Fibroblast of skin of back (primary cell): ENCODE measurements at places on chromosomes 5 and 9.

- DNase-seq = no peak
Measured at GRCh38 chr5:111580956-111581355, 68.6 kb upstream of the STARD4 start.

DNA sequence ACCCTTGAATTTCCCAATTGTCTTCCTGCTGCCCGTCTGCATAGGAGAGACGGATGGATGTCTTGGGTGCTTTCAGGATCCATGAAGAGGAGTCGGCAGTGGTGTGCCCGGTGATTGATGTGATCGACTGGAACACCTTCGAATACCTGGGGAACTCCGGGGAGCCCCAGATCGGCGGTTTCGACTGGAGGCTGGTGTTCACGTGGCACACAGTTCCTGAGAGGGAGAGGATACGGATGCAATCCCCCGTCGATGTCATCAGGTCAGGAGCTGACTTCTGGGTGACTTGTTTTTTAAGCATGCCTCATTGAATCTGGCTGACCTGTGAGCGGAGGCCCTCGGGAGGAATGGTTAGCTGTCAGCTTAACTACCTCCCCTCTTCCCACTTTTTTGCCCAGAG is 24.2 kb downstream of the GALNT12 start:
- no peak for DNase-seq

DNA sequence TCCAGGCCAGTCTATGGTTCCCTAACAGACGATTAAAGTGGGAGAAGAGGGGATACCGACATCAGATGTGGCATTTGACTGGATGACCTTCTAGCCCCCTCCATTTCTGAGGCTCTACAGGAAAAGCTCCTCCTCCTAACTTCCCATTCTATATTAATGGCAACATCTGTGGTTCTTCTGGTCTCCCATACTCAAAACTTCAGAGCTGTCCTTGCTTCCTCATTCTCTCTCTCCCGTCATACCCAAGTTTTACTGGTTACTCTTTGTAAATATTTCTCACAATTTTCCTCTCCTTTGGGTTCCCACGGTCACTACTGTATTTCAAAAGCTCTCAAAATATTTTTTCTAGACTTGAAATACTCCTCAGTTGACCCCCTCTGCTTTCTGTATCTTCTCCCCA is 36.0 kb upstream of the IL7R start:
- DNase-seq = no peak

GRCh38 chr5:143619040-143619439 is 192.9 kb upstream of the HMHB1 start:
- no peak for DNase-seq

DNA sequence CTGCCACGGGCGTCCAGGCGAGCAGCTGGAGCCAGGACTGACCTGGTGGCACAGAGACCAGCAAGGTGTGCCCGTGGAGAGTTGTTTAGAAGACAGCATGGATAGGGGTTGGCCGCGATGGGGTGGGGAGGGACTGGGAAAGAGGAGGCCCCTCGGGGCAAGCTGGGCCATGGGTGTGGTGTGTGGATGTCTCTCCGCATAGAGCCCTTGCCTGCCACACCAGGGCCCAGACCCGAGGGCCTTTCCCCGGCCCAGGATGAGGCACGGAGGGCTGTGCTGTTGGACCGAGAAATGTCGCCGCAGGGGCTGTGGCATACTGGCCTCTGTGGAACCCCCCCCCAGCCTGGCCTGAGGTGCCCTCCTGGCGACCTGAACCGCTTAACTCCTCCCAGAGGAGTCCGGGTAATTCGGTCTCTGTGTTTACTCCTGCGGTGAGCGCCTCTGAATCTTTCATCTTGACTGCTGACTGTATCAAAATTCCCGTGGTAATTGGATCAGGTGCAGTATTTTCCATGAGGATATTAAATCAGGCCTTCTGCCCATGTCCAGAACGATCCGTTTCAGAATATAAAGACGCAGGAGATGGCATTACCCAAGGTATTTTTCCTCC is 22.5 kb upstream of the LAMC3 start:
- no peak for DNase-seq

GRCh38 chr5:173248481-173248880 is 13.5 kb upstream of the NKX2-5 start:
- no peak for DNase-seq

DNA sequence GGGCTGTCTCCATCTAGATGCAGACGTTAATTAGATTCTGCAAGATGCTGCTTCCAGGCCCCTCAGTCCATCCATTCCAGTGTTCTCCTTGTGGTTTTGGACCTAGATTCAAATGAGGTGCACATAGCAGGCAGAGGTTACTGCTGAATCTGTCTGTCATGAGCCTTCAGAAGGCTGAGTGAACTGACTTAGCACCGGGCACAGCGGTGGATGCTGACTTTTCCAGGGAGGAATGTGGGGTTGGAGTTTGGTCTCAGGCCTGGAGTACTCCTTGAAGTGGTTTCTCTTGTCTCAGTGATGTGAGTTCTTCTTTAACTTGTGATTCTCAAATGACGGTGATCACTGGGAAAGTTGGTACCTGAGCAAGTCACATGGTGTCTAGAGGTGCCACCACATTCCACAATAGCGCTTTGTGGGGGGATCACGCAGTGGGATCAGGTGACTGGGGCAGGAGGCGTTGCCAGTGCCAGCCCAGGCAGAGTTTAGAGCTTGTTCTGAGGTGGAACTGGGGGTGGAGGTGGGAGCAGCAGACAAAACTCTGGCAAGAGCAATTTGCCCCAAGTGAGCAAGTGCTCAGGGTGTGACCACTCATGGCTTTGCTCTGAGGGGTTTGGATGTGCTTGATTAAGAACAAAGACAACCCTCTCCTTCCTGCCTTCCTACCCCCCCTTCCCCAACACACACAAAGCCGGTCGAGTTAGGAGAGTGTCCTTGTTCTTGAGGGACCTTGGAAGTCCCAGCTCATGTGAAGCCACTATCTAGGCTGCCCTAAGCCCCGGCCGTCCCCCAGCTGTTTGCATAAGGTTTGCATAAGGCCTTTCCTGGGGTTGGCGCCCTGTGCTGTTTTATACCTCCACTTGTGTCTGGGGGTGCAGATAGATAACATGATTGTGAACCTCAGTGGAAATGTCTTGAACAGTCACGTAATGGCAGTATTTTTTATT is 25.1 kb downstream of the JADE2 start:
- DNase-seq = peak; percentile 42

DNA sequence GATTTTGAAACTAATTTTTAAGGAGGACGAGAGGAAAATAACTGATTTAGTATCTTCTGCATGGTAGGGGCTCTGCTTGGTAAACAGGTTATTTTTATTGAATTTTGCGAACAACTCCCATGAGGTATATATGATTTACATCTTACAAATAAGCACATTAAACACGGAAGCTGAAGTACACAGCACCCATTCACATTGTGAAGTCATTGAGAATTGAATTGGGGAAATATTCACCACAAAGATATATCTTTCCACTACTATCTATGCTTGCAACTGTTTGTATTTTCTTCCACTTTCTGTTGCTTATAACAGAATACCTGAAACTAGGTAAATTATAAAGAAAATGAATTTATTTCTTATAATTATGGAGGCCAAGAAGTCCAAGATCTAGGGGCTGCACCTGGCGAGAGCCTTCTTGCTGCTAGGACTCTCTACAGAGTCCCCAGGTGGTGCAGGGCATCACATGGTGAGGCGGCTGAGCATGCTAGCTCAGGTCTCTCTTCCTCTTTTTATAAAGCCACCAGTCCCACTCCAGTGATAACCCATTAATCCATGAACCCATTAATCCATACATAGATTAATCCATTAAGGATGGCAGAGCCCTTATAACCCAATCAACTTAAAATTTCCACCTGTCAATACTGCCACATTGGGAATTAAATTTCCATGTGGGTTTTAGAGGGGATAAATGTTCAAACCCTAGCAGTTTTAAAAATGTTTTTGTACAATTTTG is 79.0 kb upstream of the ZNF608 start:
- no peak for DNase-seq

DNA sequence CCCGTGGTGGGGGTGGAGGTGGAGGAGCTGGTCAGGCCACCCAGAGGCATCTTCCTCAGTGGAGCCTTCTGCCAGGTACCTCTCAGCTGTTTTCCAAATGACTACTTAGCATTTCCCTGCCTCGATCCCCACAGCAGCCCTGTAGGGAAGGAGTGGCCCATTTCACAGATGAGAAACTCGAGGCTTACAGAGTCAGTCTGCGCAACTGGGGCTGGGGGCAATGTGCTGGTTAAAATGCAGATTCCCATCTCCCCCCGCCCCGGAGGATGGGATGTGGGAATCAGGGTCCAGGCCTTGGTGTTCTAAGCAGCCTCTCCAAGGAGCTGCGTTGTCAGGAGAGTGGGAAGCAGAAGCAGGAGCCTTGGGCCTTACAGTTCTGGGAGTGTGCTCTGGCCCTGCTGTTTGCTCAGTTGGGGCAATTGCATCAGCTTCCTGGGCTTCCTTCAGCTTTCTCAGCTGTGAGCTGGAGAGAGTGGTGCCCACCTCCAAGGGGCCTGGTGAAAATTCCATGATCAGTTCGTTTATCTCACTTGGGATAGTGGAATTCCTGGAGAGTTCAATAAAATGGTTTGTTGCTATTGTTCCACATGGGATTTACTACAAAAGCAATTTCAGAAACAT is 19.4 kb downstream of the ERGIC1 start:
- DNase-seq = peak; percentile 69

DNA sequence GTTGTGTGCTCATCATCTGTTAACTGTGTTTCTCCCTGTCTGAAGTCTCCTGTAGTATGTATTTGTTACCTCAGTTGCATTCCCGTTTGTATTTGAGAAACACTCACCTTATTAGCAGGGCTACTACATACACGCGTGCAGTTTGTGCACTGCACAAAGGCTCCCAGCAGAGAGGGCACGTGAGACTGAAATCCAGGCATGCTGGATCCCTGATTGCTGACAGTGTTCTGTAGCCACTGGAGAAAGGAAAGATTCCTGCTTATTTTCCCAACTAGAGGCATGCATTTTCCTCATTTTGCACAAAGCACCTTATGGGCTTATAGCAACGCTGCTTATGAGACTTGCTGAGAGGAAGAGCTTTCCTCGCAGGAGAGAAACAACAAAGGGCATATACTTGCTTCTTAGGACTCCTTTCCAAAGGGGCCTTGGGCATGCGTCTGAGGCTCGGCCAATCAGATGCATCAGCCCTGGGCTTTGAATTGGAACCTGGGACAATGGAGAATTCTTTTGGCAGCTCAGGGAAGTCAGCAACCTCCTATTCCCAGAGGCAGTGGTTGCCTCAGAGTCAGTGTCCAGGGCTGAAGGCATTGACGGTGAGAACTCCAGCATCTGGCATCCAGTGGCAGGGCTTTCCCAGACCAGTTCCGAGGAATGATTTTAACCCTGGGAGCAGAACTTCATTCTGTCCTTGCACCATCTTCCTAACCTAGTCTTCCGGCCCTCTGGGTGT is 9.9 kb upstream of the MEGF10 start:
- DNase-seq = no peak

GRCh38 chr5:109829331-109829730 is 139.6 kb downstream of the MAN2A1 start:
- peak; percentile 50 for DNase-seq

- DNase-seq = no peak
Measured at GRCh38 chr9:682633-683508, 158.6 kb upstream of the DMRT1 start.

DNA sequence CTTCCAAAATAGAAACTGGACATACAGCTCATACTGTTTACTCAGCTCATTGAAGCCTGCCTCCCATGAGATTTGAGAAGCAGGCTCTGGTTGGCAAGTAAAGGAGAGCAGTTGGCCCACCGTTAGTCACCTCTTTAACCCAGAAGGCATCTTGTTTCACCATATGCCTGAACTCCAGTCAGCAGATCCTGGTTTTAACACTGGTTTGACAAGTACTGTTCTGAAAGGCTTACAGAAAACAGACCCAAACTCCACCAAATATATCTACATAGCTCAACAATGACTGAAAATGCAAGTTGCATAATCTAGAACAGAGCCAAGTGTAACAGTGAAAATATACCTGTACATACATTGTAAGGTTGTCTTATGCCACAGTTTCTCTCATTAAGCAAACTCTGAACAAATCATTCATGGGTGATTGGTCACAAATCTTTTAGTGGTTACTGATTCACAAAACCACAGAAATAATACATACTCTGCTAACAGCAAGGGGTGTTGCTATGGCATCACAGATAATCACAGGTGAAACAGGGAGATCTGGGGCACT is 198.8 kb downstream of the BNC2 start:
- DNase-seq = peak; percentile 73

GRCh38 chr5:34657274-34657921 is 1.3 kb downstream of the RAI14 start:
- peak; percentile 64 for DNase-seq

- DNase-seq = no peak
Measured at GRCh38 chr5:5203451-5203850, 63.3 kb downstream of the ADAMTS16 start.

DNA sequence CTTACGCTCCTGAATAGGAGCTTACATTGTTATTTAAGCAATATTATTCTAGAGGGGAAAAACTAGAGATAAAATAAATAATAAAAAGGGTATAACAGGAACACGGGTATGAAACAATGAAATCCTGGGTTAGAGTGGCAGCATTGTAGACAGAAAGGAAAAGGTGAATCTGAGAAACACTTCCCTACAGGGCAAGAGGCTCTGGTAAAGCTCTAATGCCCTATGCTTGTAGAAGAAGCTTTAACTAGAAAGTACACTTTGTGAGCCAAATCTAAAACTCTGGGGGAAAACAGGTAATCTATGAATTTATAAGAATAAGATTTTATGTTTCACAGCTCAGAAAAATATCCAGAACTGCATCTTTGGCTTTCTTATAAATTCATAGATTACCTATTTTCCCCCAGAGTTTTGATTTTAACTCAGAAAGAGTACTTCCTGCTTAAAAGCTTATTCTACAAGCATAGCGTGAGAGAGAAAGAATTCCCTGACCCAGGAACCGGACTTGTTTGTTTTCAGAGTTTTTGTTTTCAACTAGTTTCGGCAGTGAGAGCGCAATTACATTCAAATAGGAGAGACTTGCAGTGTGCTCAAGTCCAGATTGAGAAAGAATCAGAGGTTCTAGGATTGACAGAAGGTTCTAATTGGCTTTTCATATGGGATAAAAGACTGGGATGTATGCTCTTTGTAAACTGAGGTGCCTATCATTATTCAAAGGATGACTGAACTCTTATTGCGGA is 651.0 kb upstream of the RORB start:
- DNase-seq = no peak
